ENCODE measurements at places on chromosomes 11 and 22.

DNA sequence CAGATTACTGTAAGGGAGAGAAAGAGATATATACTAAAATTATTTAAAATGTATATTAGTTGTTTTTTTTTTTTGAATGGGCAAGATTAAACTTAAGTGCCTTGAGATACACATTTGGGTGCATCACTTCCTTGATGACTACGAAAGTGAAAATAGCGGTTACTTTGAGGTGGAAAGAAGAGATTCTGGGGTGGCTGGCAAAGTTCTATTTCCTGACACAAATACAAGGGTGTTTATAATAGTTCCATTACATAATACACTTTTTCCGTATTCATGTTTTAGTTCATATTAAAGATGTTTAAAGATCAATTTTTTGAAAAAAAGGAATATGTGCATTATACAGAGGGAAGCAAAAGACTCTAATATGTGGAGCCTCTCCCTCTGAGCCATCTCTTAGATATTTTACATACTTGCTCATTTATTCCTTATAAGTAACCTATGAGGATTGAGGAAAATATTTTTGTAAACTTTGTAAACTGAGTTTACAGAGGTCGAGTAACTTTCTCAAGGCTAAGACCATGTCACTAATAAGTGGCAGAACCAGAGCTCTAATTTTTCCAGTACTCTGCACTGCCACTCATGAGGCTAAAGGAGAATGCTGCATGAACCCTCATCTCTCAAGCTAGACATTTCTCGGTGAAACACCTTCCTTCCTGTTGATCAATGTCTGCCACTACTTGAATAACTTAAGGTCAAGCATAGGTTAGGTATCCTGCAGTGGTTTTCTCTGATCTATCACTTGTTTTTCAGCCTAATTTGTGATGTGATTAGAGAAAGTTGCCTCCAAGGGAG lies 58.6 kb downstream of the DDIAS start:
- no peak for DNase-seq

GRCh38 chr11:10798330-10798928 lies 10.3 kb downstream of the EIF4G2 start:
- no peak for DNase-seq

DNA sequence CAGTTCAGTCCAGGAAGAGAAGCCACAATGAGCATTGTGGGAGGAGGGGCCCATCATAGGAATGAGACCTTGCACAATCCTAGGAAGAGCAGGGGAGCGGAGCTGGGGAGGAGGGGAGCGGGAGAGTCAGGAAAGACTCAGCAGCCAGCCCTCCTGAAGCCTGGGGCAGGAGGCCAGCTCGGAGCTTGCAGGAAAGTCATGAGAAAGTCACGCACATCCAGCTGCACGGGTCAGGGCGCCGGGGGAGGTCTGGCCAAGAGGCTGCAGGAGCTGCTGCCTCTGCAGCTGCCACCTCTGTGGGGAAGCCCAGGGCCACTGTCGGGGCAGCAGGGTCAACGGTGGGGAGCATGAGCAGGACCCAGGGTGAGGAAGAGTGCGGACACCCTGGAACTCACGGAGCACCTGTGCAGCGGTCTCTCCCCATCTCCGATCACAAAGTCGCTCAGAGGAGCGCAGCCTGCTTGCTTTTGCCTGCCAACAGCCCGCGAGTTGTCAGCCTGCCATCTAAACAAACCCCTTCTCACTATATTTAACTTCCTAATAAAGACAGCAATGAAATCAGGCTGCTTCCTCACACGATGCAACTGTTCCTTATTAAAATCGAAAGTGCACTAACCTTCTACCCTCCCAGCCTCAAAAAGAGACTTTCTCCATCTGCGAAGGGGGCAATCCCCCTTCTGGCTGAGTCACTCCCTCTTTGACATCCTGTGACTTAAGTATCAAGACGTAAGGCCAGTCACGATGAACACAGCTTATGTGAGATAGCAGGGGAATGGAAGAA lies 52.9 kb upstream of the RTL6 start:
- peak; percentile 23 for DNase-seq

- DNase-seq, result no peak
Observed at GRCh38 chr22:31578171-31578570, 81.8 kb downstream of the SFI1 start.

- no peak for DNase-seq
Observed at GRCh38 chr11:22554221-22554620, 71.4 kb downstream of the FANCF start.

DNA sequence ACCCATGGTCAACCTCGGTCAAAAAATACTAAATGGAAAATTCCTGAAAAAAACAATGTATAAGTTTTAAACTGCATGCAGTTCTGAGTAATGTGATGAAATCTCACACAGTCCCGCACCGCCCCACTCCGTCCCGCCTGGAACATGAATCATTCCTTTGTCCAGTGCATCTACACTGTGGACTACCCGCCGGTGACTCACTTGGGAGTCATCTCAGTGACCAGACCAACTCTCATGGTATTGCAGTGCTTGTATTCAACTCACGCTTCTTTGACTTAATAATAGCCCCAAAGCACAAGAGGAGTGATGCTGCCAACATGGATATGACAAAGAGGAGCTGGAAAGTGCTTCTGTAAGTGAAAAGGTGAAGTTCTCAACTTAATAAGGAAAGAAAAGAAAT lies 48.8 kb downstream of the ARHGAP32 start:
- DNase-seq, result peak; percentile 99

DNA sequence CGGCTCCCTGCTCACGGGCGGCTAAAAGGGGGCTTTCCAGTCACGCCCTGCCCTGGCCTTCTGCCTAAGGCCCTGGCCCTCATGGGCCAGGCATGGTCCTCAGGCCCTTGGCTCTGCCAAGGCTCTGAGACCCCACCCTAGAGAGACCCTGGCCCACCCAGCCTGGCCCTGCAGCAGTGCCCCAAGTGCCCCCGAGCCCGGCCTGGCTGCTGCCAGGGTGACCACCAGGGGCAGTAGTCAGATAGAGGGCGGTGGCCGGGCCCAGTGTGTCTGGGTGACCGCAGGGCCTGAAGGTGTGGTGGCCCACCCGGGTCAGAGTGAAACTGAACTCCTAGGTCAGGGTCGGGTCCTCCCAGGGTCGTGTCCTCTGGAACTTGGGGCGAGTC lies 29.4 kb upstream of the CCDC188 start:
- DNase-seq, result no peak

All from retinal pigment epithelial cell (primary cell).